HL-60 (cell line): ENCODE measurements at places on chromosomes 2 and 18.
A peak's percentile ranks its signal among the peaks of the same experiment; 100 is the strongest.

GRCh38 chr2:5041501-5041900, 650.7 kb upstream of the SOX11 start:
- no peak for DNase-seq

- no peak for DNase-seq
Observed at GRCh38 chr2:239119346-239120126, 271.7 kb downstream of the TWIST2 start.

DNA sequence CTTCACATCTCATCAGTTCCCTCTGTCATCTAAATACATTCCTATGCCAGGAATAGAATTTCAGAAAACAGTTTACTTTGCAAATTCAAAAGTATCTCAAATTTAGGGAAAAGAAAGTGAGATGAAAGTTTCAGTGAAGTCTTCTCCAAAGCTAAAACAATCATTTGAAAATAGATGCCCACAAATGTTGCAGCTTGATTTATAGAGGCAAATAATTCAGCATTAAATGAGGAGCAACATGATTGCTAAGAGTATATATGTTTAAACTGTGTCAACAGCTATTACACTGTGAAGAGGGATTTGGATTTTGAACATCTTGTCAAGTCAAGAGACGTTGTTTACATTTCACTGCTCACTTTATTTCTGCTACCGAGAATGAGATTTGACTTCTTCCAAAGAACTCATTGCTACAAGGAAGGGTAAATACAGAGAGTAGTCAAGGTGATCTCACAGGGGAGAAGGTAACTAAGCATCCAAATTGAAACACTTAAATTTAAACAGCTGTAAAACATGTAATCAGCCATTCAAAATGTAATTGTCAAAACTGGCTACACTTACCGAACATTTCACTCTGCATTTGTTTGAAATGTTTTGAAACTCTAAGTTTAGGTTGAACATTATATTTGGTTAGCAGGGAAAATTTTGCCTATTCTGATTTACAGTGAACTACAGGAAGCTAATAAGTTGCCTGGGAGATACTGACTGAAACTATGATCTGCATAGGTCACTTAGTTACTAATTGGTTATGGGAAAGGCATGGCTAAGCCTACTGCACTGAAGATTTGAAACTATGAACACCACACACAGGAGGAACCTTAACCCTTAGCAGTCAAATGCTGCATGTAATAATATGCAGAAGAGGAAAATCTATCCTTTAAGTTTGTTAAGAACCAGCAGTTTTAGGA, 33.2 kb upstream of the GALNT3 start:
- DNase-seq, result no peak

DNA sequence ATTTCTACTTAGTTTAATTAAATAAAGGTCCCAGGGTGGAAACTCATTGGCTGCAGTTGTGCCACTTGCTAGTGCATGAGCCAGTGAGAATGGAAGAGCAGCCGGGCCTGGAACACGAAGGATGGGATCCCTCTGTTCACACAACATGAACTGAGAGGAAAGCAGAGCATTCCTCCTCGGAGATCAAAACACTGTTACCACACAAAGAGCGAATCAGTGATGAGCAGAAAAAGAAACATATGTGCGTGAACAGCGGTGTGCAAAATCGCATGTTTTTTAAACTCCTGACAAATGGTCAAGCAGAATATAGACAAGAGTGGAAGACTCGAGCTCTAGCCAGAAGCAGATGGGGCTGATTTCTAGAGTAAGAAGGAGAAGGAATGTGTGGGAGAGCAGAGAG, 28.4 kb upstream of the ANKRD44 start:
- DNase-seq, result no peak

GRCh38 chr2:230327418-230328154, 593 bp downstream of the SP140L start:
- DNase-seq, result peak; percentile 59

GRCh38 chr2:149513461-149513860, 74.1 kb downstream of the MMADHC start:
- no peak for DNase-seq

GRCh38 chr2:54946220-54946805, 103.9 kb downstream of the RTN4 start:
- no peak for DNase-seq

DNA sequence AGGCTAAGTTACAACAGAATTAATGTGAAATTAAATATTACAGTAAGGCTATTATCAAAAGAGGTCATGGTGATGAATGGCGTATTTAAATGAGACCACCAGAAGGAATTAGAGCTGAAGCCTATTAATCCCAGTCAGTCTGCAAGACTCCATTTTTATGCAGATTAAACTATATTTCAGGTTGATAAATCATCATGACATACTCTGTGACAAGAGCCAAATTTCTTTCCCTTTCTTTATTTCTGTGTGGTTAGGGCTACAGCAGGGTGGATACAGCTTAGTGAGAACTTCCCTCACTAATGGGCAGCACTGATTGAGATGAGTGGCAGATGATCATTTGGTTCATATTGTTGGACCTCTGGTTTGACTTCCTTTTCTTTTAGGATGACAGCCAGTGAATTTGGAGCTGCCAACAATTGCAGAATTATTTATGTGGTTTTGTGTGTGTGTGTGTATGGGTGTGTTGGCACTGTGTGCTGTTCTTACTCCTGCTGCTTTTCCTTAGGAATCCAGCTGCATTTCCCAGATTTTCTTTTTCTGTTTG, 481.3 kb downstream of the PIK3C3 start:
- no peak for DNase-seq
